ENCODE measurements at places on chromosomes 6 and 20.

DNA sequence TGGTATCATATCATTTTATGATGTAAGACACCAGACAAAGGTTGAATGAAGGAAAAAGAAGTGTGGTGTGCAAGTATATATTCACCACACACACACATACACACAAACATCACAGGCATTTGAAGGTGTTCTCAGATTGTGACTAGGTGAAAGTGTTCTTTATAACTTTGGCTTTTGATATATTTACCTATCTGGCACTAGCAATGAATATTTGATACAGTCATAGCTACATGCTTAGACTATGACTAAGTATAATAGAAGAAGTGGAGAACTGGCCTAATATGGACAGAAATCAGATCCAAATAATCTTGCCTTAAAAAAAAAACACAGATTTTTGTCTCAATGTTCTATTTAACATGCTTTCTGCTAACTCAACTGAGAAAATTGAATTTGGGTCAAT is 809.9 kb downstream of the KIF16B start:
- no peak for DNase-seq

DNA sequence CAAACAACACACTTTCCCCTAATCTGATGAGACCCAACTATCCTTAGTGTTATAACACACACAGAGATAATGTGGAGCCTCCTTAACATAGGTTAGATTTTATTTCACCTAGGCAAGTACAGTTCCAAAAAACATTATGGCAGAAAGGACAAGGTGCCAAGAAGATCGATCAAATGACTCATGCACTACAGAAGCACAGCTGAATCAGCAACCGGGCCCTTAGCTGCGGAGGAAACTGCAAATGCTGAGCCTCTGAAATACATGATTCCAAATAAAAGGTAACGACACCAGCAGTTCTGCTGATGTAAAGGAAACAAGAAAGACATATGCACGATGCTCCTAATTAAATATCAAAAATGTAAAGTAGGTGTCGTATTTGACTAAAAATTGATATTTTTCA is 19.9 kb upstream of the MUC21 start:
- no peak for DNase-seq

GRCh38 chr6:121733234-121733633 is 297.8 kb downstream of the GJA1 start:
- DNase-seq = no peak

DNA sequence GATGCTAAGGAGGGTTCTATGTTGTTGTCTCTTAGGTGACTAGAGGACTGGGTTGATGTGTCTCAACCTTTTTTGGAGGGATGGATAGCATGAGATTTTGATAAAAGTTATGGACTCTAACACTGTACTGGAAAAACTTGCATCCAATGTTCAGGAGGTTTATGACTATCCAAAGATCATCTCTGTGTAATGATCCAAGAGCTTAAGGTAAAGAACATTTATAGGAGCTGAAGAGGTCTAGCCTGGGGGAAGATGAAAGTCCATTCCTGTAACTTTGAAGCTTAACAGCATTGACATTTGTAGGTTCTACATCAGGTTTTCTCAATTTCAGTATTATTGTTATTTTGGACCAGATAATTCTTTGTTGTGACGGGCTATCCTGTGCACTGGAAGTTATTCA is 48.9 kb downstream of the ESF1 start:
- no peak for DNase-seq

GRCh38 chr20:50285376-50286173 is 94.9 kb downstream of the CEBPB start:
- no peak for DNase-seq

GRCh38 chr6:123263981-123264380 is 267.9 kb downstream of the CLVS2 start:
- DNase-seq = no peak

DNA sequence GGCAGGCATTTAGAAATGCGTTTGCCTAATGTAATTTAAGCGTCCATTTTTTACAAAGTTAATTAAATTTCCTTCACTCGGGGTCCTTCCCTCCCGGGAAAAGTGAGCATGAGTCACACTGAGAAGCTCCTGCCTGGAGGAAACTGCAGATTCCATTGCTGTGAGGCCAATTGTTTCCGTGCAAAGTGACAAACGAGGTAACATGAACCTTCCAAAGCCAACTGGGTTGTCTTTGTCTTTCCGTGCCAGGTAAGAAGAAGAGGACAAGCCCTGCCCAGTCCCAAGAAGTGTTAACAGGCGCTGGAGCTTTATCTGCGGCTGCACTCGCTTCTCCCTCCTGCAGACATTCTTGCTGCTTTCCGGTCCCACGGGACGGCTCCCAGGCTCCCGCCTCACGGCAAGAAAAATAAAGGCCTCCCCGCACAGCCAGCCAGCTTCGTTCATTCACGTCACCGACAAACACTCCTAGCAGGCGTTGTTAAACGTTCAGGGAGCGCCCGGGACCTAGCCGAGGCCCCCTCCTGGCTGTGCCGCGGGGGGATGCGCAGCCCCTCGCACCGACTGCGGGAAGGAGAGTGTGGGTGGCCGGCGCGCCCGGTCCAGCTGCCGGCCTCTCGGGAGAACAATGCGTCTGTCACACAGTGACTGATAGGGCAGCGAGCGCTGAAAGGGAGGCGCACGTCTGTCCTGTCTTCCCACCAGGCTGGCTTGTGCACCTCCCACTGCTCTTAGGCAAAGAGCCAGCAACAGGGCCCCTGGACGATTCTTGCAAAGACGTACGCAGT is 61.5 kb upstream of the HDDC2 start:
- no peak for DNase-seq

GRCh38 chr6:169019111-169019510 is 234.5 kb downstream of the THBS2 start:
- no peak for DNase-seq

DNA sequence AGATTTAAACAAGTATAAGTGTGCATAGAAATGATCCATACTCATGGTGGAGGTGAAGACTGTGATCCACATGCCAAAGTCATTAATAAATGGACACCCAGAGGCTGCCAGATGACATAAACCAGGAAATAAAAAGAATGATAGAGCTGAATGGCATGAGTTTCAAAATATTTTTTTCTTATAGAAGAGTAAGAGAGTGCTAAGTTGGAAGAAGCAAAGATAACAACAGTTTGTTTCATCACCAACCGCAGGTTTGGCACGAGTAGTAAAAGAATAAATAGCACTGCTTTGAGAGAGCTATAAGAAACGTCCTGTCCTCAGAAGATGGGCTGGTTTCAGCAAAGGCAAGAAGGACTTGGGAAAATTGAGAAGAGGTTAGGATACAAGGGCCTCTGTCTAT is 246.9 kb downstream of the UBE3D start:
- DNase-seq = no peak

GRCh38 chr6:209432-210103 is 82.7 kb upstream of the DUSP22 start:
- DNase-seq = no peak

GRCh38 chr6:470901-471448 is 79.4 kb downstream of the IRF4 start:
- DNase-seq = no peak

- DNase-seq = no peak
These were observed 49.9 kb upstream of the ADGRF1 start for GRCh38 chr6:47091886-47092668.

DNA sequence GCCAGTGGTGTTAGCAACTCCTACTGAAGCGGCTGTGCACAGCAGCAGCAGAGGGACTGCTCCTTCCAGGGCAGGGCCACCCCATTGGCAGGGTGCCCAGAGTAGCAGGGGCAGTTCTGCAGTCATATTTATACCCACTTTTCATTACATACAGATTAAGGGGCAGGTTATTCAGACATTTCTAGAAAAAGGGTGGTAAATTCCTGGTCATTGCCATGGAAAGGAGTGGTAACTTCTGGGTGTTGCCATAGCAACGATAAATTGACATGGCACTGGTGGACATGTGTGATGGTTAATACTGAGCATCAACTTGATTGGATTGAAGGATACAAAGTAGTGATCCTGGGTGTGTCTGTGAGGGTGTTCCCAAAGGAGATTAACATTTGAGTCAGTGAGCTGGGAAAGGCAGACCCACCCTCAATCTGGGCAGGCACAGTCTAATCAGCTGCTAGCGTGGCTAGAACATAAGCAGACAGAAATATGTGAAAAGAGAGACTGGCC is 45.0 kb downstream of the IYD start:
- no peak for DNase-seq

Measured in stimulated activated CD8-positive, alpha-beta memory T cell treated with anti-CD3 and anti-CD28 coated beads, Interleukin-2, amount 100 ng/mL, for 1 hour (primary cell).